ENCODE measurements at places on chromosomes 12 and 14.
A peak's percentile ranks its signal among the peaks of the same experiment; 100 is the strongest.

GRCh38 chr12:124531281-124531745 lies 36.1 kb downstream of the NCOR2 start:
- DNase-seq, result peak; percentile 65

DNA sequence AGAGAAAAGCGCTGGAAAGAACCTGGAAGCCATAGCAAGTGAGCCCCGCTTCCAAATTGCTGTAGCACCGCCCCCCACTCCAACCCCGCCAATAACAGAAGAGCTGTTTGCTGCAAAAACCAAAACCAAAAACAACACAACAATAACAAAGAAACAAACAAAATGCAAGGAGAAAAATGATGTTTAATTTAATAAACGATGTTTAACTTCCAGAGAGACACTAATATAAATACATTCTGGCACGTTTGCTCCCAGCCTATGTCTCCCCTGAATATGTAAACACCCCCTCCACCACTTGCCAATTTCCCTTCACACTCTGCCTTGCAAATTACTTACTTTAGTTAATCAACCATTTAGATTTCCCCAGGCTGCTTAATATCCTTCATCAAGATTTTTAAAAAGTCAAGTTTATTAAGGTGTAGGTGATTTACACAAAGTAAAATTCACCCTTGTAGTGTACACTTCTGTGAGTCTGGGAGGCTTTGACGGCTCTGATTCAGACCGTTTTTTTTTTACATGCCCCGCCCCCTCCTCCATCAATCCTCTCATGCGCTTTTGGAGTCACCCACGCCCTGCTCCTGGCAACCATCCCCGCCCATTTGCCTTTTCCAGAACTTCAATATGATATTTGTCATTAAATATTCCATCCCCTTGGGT lies 482 bp upstream of the IFI27L2 start:
- DNase-seq, result peak; percentile 49

DNA sequence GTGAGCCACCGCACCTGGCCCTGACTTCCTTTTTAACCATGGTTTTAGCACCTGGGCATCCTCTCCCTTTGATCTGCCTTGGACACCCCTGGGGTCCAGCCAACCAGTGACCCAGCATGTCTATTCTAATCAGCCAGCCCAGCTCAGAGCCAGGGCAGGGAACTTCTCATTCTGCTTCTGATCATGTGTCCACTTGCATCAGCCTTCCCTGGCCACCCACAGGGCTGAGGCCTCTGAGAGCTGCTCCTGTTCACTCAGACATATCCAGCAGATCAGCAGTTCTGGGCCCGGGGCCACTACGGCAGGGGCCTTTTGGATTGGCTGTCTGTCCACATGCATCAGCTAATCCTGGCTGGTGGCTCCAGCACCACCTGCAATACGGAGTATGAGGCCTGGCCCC lies 117.9 kb upstream of the MAP1LC3B2 start:
- no peak for DNase-seq

DNA sequence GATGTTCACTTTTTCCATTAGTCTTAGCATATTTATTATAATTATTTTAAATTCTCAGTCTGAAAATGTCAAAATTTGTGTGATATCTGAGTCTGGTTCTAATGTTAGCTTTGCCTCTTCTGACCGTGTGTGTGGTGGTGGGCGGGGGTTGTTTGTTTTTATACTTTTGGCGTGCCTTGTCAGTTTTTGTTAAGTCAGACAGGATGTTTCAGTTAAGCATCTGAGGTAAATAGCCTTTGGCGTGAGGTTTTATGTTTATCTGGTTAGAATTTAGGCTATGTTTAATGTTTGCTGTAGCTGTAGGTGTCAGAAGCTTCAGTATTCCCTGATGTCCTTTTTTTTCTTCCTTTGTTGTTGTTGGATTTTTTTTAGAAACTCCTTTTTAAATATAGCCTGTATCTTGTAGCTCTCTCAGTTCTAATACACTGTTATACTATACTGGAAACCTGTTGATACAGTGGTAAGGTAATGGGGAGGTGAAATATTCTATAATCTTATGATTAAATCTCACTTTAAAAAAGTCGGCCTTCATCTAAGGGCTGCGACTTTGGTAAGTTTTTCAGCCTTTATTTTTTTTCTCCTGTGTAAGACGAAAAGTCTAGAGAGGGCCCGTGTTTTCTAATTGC lies 111.6 kb downstream of the SCAF11 start:
- no peak for DNase-seq

GRCh38 chr14:99073431-99073830 lies 198.6 kb downstream of the BCL11B start:
- no peak for DNase-seq

DNA sequence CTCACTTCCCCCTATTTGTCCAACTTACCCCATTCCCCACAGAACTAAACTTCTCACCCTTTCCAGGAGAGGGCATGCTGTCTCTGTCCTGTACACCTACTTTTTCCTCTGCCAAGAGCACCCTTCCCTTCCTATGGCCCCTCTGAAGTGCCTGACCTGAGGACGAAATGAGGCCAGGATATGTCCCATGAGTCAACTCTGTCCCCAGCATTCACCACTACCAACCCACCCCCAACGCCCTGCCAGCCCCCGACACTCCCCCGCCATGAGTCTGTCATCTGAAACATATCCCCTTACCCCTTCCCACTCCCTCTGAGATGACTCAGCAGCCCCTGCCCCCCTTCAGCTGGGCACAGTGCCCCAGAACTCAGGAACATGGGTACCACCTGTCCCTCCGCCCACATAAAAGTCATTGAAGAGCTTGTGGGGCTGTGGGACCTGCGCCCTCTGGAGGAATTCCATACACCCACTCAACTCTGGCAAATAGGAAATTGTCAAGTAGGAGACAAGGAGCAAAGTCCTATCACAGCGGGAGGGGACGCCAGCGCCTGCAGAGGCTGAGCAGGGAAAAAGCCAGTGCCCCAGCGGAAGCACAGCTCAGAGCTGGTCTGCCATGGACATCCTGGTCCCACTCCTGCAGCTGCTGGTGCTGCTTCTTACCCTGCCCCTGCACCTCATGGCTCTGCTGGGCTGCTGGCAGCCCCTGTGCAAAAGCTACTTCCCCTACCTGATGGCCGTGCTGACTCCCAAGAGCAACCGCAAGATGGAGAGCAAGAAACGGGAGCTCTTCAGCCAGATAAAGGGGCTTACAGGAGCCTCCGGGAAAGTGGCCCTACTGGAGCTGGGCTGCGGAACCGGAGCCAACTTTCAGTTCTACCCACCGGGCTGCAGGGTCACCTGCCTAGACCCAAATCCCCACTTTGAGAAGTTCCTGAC lies 26.3 kb downstream of the ITGA7 start:
- peak; percentile 52 for DNase-seq

Data from NCI-H526 (cell line).